Neural progenitor cell (in vitro differentiated cells): ENCODE measurements at places on chromosomes 6 and 20. TPM values are rescaled to one million over a fixed set of nuclear protein-coding genes. Genes with fewer than 3 reads are reported as not detected.

GRCh38 chr6:145882121-145882531 is 67.5 kb upstream of the FBXO30 start:
- H3K27me3 ChIP-seq = no peaks in the 10 kb centered on the region
- H3K4me1 ChIP-seq = no peaks in the 10 kb centered on the region
- H3K27ac ChIP-seq = no peak overlapping the region

DNA sequence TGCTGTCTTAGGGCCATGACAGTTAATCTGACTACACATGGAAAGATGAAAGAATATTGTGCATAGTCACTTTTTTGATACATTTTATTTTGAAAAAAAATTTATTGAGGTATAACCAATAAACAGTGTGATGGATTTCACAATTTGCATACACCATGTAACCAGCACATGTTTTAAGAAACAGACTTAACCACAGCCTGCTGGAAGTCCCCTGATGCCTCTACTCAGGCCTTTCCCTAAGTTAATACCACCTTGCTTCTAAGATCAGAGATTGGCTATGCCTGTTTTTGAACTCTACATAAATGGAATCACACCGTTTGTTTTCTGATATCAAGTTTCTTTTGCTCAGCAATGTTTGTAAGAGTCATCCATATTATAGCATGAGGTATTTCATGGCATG is 136.3 kb downstream of the CFAP61 start:
- no peak overlapping the region for H3K4me3 ChIP-seq
- H3K4me1 ChIP-seq = no peaks in the 10 kb centered on the region
- H3K36me3 ChIP-seq = no peaks in the 10 kb centered on the region
- H3K27ac ChIP-seq = no peak overlapping the region
- no peaks in the 10 kb centered on the region for H3K27me3 ChIP-seq
- no peak for DNase-seq

GRCh38 chr6:34951731-34952130 is 62.7 kb downstream of the ANKS1A start:
- no peaks in the 10 kb centered on the region for H3K27me3 ChIP-seq
- no peak for DNase-seq
- H3K36me3 ChIP-seq = no peaks in the 10 kb centered on the region
- H3K4me1 ChIP-seq = peaks cover 17% of the 10 kb centered on the region

DNA sequence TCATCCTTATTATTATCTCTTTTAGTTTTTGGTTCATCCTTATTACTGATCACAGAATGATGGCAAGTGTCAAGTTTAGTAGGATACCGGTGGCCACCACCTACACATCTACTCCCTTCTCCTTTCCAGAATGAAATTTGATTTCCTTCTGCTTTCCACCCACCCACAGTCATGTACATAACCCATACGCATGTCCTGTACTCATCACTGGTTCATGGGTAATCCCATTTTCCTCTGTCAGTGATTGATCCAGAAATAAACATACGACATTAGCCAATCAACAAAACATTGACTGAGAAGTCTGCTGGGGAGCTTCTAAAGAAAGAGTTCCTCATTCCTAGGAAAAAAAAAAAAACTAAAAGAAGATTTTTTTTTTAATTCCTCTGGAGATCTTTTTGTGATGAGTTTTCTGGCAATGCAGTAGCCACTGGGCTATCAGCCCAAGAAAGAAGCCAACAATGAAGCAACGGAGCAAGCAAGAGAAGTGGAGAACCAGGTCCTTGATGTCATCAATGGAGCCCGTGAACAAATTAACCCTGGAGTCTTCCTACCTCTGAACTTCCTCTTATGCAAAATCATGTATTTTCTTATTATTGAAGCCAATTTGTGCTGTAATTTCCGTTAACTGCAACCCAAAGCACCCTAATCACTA is 127.8 kb downstream of the TASP1 start:
- DNase-seq = no peak
- H3K4me3 ChIP-seq = no peak overlapping the region
- no peaks in the 10 kb centered on the region for H3K4me1 ChIP-seq
- H3K27ac ChIP-seq = no peak overlapping the region

GRCh38 chr6:155426408-155426945 is 29.2 kb downstream of the NOX3 start:
- H3K4me1 ChIP-seq = no peaks in the 10 kb centered on the region
- no peak overlapping the region for H3K27ac ChIP-seq
- no peak overlapping the region for H3K4me3 ChIP-seq
- no peaks in the 10 kb centered on the region for H3K27me3 ChIP-seq
- DNase-seq = no peak

Gene TNF
- total RNA-seq = 0.19 TPM in 1 of 2 replicates, not detected in the other

GRCh38 chr6:13297391-13297790 is 30.9 kb downstream of the TBC1D7 start:
- H3K27ac ChIP-seq = no peak overlapping the region
- H3K4me1 ChIP-seq = no peaks in the 10 kb centered on the region
- no peak for DNase-seq
- no peaks in the 10 kb centered on the region for H3K36me3 ChIP-seq
- H3K4me3 ChIP-seq = no peak overlapping the region
- H3K27me3 ChIP-seq = no peaks in the 10 kb centered on the region

GRCh38 chr20:59575216-59575615 is 29.1 kb upstream of the PHACTR3 start:
- H3K4me1 ChIP-seq = peaks cover 4% of the 10 kb centered on the region
- peaks cover 100% of the 10 kb centered on the region for H3K27me3 ChIP-seq
- no peak overlapping the region for H3K27ac ChIP-seq
- H3K36me3 ChIP-seq = no peaks in the 10 kb centered on the region
- no peak for DNase-seq
- no peak overlapping the region for H3K4me3 ChIP-seq

Gene HCK
- not detected in 2 replicates for total RNA-seq

DNA sequence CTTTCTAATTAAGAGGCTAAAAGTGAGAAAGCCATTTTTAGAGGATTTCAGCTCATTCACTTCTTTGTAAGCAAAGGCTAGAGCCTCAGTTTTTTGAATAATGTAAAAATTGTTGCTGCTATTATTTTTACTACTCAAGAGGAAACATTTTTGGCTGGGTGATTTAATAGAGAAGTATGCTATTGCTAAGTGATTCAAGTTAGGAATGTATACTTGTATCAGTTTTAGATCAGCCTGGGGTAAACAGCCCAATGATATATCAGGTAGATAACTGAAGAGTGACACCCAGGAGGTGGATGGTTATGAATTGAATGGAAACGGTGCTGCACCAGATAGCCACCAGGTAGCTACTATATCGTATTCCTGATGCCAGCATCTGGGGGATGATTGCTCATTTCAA is 9.2 kb downstream of the QKI start:
- H3K36me3 ChIP-seq = no peaks in the 10 kb centered on the region
- peaks cover 53% of the 10 kb centered on the region for H3K4me1 ChIP-seq
- no peak for DNase-seq
- H3K4me3 ChIP-seq = no peak overlapping the region
- H3K27ac ChIP-seq = no peak overlapping the region
- no peaks in the 10 kb centered on the region for H3K27me3 ChIP-seq
